ENCODE measurements at places on chromosomes 12 and 14.

DNA sequence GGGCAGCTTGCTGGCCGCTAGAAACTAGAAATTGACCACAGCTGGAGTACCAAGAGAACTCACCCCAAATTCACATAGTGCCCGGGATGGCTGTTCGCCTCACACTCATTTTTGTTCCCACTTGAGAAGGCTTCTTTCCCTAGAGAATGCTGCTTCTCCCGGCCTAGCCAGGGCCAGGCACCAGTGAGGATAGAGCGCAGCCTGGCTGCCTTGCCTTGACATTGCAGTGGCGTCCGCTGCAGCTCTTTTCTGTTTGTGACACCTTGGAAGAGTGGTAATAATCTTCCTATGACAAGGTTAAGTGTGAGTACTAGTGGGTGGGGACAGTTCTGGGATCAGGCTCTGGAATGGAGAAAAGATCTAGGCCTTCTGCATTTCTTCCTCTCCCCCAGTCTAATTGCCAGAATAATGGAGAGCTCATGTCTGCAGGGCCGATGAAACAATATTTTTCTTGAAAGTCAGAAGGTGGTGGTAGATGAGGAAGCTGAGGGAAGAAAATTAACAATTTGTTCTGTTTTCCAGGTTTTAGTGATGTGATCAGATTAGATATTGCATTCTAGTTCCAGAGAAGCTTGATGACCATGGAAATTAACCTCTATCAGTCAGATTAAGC lies 3.7 kb downstream of the TMEM253 start:
- DNase-seq = peak; percentile 74

DNA sequence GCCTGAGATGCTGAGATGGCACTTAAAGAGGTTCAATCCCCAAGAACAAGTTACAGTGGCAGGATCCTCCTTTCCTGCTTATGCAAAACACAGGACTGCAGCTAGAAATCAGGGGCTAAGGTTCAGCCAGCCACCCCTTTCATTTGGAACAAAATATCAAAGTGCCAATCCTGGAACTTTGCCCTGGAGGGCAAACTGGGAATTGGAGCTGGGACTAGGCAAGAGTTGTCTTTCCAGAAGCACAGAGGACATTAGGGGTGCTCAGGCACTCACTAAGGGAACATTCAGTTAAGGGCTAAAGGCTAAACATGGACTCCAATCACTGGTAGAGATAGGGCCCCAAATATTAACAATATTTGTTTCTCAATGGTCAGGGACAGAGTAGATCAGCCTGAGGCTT lies 237.2 kb downstream of the EMP1 start:
- no peak for DNase-seq

DNA sequence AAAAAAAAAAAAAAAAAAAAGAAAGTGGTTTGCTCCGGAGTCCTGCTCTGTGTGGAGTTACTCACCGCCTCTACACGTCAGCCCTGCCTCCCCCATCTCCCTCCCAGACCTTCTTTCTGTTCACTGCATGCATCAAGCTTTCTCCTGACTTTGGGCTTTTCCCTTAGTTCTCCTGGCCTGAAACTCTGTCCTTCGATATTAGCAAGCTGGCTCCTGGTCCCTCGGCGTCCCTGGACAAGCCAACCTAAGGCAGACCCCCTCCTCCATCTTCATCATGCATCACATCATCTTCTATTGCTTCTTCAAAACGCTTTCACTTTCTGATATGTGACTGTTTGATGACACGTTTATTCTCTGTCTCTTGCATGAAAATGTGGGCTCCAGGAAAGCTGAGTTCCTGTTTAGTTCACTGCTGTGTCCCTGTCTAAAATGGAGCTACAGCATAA lies 40.6 kb downstream of the SLC15A4 start:
- peak; percentile 70 for DNase-seq

- DNase-seq = no peak
Observed at GRCh38 chr12:103397536-103397935, 98.2 kb downstream of the C12orf42 start.

GRCh38 chr14:51053157-51053556 lies 41.7 kb downstream of the TRIM9 start:
- no peak for DNase-seq

GRCh38 chr14:70981000-70981952 lies 74.0 kb downstream of the PCNX1 start:
- DNase-seq = no peak

DNA sequence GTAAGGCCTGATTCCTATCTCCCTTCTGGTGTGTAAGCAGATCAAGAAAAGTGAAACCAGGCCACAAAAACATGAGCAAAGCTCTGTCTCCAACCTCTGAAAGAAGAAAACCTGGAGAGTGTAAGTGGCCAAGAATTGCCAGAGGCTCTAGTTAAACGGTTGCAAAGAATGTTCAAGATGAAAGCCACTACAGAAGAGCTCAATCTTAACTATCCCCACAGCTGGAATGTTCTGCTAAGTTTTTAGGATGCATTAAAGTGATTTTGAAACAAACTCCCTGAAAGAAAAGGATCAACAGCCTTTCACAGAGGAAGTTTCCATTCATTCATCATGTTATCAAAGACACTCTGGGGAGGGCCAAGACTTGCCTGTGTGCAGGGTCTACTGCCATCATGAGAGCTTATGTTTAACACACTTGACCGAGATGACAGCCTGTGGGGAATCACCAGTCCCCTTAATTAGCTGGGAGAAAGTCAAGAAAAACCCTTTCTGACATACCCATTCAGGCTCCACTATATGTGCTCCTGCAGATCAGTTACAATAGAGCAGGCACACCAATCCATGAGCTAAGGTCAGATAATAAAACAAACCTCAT lies 128.0 kb upstream of the OVCH1 start:
- no peak for DNase-seq

DNA sequence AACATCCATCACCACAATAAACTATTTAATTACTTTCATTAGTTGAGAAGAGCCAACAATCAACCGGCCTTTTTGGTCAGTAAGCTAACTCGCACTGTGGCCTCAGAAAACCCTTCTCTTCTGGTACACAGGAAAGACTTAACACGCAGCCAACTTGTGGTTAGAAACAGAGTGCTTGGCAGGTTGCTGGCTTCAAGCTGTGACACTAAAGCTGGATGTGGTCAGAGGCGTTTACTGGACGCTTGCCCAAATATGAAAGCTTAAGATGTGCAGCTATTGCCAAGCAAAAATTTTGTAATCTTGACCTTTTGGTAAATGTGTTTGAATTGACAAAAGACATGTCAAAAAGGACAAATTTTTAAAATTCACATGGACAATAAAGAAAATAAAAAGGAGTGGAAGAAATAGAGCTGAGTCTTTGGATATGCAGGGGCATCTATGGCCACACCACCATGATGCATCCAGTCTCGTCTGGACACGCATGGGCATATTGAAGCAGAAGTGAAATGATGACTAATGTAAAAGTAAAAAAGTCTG lies 2.6 kb upstream of the KLRK1 start:
- DNase-seq = peak; percentile 24

DNA sequence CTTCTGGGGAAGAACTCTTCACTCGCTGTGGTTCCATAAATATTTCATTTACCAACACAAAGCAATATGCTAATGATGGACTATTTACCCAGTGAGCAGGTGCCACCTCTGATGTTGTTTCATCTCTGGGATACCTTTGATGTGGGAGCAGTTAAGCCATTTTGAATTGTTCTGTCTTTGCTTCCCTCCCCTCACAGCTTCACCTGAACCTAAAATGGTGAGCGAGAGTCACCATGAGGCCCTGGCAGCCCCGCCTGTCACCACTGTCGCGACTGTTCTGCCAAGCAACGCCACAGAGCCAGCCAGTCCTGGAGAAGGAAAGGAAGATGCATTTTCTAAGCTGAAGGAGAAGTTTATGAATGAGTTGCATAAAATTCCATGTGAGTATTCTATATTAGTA lies 352.7 kb downstream of the SYT1 start:
- no peak for DNase-seq

GRCh38 chr12:28870839-28871440 lies 278.1 kb upstream of the FAR2 start:
- DNase-seq = no peak

GRCh38 chr14:54767139-54767431 lies 135.5 kb downstream of the GCH1 start:
- no peak for DNase-seq

DNA sequence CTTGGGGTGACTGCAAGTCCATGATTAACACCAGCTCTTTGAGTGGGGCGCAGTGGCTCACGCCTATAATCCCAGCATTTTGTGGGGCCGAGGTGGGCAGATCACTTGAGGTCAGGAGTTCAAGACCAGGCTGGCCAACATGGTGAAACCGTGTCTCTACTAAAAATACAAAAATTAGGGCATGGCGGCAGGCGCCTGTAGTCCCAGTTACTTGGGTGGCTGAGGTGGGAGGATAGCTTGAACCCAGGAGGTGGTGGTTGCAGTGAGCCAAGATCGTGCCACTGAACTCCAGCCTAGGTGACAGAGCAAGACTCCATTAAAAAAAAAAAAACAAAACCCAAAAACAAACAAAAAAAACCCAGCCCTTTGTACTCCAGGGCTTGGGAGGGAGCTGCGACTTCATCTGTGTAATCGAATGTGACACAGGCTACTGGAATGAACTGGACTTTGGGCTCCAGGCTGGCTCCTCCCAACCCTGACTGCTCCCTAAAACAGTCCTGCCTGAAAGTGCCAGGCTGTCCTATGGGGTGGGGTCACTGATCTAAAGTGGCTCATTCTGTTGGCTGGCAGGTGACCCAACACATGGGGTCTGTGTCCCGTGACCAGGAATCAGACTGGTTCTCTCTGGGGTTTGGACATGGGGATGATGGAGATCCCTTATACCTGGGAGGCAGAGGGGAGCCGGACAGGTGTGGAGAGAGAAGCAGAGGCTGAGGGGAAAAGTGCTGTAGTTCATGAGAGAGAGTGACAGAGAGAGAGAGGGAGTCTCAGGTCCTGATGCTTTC lies 9.3 kb upstream of the C12orf43 start:
- DNase-seq = no peak

GRCh38 chr14:23694085-23694948 lies 58.2 kb downstream of the DHRS2 start:
- DNase-seq = no peak

GRCh38 chr12:118463677-118464076 lies 87.3 kb downstream of the SUDS3 start:
- no peak for DNase-seq

DNA sequence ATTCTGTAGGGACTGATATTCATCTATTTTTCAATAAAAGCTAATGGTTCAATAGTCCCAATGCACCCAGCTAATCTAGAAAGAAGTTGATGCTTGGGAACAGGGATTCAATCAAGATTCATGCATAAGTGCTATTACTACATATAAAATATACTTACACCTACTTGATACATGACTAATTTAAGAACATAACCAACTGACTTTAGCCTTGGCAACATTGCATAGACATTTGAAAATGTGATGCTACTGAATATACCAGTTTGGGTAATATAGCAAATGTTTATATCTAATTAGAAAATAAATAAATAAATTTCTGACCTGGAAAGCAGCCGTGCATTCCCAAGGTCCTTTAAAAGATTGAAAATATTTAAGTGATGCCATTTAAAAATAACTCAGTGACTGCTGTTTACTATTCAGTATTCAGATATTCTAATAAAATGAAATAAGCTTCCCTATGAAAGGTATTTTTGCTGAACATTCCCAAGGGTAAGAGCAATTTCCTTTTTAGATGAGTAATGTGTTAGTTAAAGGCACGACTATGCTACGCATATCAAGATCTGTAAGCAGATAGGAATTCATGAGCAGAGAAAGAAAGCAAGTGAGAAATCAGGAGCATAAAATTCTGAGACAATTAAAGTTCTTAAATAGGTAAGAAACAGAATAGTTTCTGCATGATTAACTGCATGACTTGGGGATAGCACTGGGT lies 160.6 kb upstream of the SYT1 start:
- DNase-seq = no peak

GRCh38 chr12:124236625-124237031 lies 58.3 kb upstream of the RFLNA start:
- DNase-seq = no peak

GRCh38 chr14:72826039-72826438 lies 67.9 kb downstream of the DPF3 start:
- DNase-seq = no peak

GRCh38 chr14:100617410-100618317 lies 30.4 kb upstream of the BEGAIN start:
- DNase-seq = no peak

DNA sequence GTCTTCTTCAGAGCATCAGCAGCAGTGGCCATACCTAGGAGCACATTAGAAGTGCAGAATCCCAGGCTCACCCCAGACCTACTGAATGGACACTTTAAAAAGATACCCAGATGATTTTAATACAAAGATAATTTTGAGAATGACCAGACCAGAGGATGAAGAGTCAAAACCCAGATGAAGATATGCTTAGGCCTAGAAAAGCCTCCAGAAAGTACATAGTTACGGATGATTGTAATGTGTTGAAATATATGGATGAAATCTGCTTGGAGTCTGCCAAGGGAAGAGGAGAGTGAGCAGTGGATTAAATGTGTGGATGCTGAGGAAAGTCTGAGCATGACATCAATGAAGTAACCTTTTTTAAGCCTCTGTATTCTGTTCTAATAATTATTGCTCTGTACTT lies 245.7 kb downstream of the CNTN1 start:
- no peak for DNase-seq

- no peak for DNase-seq
Observed at GRCh38 chr14:68661226-68662225, 131.3 kb downstream of the ZFP36L1 start.

DNA sequence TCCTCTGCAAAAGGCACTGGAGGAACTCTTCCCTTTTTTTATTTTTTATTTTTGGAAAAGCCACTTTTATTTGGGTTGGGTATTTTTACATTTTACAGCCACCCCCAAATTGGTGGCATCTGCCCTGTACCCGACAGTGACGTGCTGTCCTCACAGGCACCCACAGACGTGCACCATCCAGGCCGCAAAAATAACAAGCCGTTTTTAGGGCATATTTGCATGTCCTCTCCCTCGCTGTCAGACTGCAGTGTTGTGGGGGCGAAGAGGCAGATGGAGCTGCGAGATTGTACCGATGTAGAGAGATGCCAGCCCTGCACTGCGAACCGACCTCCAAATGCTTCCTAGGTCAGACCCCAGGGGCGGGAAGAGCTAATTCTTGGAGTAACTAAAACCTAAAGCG lies 12.2 kb downstream of the JDP2 start:
- no peak for DNase-seq

- DNase-seq = no peak
Observed at GRCh38 chr12:114678028-114678427, 5.9 kb downstream of the TBX3 start.

Data from GM13976 (cell line).